C1 segment of cervical spinal cord (tissue), 14 donors: ENCODE measurements at places on chromosomes 3 and 15.

- no peak for DNase-seq
Observed at GRCh38 chr3:154901278-154901677, 178.8 kb upstream of the MME start.

DNA sequence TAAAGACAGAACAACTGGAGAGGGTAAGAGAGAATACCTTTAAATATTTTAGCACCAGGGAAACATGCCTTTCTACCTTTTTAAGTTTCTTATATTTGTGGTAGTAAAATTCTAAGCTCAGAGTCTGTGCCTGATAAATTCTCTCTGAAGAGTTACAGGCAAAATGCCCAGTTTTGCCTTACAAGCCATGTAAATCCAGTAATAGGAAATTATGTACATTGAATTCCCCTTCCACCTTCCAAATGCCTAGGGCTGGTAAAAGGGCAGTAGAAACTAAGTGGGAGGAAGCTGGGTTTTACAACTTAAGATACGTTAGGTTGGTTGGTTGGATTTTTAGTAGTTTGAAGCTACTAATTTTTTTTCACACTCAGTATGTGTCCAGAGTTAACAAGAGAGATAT, 43.1 kb upstream of the TP63 start:
- DNase-seq, result no peak

GRCh38 chr3:138344754-138345153, 3.6 kb upstream of the MRAS start:
- no peak for DNase-seq

DNA sequence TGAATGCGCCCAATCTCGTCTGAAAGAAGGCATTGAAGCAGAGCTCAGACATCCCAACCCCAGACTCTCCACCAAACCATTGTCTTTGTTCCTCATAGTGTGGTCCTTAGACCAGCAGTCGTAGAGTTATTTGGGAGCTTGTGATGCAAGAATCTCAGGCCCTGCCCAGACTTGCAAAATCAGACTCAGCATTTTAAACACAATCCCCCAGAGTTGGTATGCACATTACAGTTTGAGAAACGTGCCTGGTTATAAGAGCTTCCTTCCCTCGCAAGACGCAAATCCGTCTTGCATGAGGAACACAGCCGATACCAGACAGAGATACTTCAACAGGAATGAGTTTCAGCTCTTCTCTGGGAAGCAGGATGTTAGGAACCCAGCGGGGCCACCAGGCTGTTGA, 38.9 kb upstream of the IREB2 start:
- no peak for DNase-seq

GRCh38 chr3:10757821-10758130, 58.3 kb upstream of the SLC6A11 start:
- no peak for DNase-seq

- DNase-seq, result peak; percentile 77
Observed at GRCh38 chr15:98954411-98954810, 53.2 kb downstream of the PGPEP1L start.

DNA sequence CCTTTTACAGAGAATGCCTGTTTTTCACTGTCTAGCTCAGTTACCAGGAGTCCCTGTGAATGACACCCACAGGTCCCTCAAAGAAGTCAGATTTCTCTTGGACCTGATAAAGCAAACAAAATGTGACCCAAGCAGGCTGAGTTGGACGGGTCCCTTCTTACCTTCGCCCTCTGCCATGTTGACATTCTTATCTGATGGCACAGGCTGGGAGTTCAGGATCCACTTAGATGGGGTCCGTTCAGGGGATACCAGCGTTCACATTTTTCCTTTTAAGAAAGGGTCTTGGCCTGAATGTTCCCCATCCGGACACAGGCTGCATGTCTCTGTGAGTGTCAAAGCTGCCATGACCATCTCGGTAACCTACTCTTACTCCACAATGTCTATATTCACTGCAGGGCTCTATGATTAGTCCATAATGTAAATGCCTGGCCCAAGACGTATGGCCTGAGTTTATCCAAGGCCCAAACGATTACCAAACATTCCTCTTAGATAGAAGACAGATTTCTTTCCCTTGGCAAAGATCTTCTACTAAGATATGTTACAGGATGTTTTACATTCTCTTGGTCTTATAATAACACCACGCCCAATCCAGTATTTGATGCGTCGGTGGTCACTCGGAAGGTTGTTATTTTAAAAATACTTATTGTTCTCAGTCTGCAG, 179.1 kb downstream of the THSD4 start:
- no peak for DNase-seq
